ENCODE measurements at places on chromosomes 1 and 21.

DNA sequence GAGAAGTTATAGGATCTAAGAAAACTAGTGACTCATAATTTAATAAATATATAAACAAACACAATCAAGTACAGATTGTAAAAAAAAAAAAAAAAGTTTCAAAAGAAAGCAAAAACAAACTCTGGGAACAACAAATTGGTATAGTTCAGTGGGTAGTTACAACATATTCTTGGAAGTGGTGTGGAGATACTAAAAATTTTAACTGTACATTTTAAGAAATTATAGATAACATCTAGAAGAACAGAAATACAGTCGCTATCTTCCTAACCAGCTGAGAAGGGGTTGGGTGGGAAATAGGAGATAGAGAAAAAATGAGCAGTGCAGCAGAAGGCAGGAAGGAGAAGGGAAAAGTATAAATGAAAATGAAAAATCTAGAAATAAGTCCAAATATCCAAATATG, 70.5 kb downstream of the LRRC8C start:
- no peak for DNase-seq

- DNase-seq: no peak
Measured at GRCh38 chr1:10291705-10292104, 81.3 kb downstream of the KIF1B start.

DNA sequence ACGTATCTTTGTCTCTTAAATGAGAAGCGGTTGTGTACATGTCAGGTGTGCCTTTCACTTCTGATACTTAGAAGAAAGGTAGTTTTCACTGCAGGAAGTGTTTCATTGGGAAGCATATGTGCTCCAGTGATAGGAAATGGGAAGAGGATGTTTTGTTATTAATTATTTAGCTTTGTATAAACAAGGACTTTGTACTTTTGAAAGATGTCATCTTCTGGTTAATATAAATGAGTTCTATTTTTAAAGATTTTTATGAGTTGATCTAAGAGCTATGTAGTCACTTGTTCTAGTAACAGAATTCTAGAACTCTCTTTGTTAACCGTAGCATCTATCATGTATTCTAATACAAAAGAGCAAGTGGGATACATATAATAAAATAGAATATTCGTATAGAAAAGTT, 130.5 kb downstream of the RASAL2 start:
- no peak for DNase-seq

DNA sequence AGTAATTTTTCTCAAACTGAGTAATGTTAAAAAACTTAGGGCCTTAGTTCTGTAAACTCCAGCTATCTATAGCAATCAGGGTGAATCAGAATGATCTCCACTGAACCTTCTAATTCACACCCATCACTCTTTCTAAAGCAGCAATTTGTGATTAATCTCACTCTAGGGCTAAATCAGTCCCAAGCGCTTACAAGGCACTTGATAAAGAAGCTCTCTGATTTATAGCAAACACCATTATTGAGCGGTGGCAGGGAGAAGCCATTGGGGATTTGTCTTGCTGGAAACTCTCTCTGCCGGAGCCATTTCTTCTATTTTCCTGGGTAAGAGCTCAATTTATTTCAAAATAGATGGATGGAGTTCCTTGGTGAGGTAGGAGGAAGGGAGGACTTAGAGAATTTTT, 77.0 kb downstream of the OMA1 start:
- no peak for DNase-seq

- no peak for DNase-seq
Measured at GRCh38 chr1:43704838-43705237, 2.5 kb upstream of the ST3GAL3 start.

- DNase-seq: no peak
Measured at GRCh38 chr1:176177764-176178163, 29.3 kb downstream of the COP1 start.

GRCh38 chr1:70411360-70411844, 334 bp downstream of the CTH start:
- DNase-seq: no peak

- no peak for DNase-seq
Measured at GRCh38 chr1:206101351-206102045, 15.7 kb downstream of the AVPR1B start.

DNA sequence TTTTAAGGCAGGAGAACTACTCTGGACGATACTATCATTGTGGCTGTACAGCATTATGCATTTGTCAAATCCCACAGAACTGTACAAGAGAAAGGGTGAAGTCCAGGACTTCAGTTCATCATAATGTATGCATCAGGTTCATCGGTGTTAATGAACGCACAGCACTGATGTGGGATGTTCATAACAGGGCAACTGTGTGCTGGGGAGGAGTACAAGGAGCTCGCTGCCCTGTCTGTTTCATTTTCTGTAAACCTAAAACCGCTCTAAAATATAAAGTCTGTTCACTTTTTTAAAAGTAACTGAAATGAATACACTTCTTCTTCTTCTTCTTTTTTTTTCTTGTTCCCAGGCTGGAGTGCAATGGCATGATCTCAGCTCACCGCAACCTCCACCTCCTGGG, 25.0 kb downstream of the TMPRSS2 start:
- no peak for DNase-seq

GRCh38 chr1:241736387-241736786, 84.3 kb downstream of the WDR64 start:
- DNase-seq: no peak

DNA sequence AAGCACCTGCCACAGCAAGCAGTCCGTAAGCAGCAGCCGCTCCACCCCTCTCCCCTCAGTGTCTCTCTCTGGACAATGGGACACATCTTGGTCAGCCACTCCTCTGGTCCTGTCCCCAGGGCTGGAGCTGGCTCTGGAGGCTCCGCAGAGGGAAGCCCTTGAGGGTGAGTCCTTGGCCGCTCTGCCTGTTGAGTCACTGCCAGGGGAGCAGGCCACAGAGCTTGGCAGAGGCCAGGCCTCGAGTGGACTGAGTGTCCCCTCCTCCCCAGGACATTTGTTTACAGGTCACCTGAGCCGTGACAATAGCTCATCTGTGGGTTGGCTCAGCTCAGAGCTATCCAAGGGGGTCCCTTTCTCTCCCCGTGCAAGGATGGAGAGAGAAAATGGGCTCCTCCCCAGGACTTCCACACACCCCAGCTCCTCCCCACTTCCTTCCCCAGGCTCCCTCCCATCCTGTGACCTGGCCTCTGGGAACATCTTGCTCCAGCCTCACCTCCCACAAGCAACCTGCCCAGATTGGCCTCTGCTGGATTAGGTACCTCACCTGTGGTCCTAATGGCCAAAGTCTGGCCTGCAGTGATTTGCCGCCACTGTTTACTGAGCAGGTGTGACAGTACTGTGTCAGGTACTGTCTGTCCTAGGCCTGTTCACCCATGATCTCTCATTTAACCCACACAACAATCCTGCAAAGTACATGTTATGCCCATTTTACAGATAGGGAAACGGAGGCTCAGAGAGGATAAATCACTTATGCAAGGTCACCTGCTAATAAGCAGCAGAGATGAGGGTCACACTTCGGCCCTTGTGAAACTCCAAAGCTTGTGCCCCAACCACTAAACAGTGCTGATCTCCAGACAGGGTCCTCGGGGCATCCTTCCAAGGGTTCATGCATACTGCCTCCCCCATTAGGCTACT, 4.8 kb downstream of the FAM131C start:
- DNase-seq: no peak

GRCh38 chr1:212916481-212917133, 33.7 kb upstream of the VASH2 start:
- no peak for DNase-seq

DNA sequence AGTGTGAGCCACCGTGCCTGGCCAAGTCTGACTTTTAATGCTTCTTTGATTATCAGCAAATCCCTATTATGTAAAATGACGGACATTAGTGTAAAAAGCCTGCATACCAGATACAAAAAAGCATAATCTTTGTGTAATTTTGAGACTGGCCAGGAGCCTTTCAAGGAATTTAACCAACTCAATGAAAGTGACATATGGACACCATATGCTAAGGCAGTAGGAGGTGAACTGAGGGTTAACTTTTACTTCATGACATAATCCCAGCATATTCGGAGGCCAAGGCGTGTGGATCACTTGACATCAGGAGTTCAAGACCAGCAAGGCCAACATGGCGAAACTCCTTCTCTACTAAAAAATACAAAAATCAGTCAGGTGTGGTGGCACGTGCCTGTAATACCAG, 94.6 kb downstream of the EIF4G3 start:
- DNase-seq: no peak

DNA sequence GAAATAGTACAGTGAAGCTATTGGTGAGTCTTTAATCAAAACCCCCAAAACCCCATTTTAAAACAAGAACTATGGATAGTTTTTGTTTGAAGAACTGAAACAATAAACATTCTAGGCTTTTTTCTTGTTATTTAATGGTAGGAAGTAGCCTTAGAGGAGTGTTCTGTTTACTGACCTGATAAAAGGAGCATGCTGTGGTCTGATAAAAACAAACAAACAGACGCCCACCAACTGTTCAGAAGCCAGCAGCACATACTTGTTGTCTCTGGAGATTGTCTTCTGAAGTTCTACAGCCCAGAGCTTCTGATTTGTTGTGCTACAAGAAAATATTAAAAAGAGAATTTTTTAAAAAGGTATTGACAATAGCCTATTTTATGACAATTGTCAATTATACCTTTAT, 54.1 kb upstream of the CFAP298 start:
- DNase-seq: no peak

DNA sequence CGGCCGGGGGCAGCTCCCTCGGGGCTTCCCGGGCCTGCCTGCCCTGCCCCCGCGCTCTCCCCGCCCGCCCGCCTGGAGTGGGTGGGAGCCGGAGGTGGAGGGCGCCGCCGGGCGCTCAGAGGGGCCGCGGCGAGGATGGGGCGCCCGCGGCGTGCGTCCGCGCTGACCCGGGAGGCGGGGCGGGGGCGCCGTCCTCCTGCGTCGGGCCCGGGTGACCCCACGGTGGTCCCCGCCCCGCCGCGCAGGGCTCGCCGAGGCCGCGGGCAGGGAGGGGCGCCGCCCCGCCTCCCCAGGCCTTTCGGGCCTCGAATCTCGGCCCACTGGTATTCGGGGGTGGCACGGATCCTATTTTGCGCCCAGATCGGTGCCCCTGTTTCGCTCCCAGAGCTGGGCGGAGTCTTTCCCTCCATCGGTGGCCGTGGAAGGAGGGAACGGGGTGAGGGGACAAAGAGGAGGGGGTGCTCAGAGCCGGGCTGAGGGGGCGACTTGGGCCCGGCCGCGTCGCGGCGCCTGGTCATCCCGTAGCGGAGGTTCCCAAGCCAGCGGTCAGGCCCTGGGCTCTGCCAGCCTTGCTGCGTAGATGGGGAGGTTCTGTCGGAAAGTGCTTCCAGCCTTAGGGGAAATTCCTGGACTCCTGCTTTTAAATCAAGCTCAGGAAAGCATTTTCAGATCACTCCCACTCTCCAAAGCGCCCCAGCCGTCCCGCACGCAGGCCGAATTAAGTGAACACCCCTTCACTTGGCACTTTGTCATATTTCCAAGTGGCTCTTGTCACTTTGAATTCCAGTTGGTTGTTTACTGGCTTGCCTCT, 545 bp downstream of the PATJ start:
- DNase-seq: peak; percentile 11

DNA sequence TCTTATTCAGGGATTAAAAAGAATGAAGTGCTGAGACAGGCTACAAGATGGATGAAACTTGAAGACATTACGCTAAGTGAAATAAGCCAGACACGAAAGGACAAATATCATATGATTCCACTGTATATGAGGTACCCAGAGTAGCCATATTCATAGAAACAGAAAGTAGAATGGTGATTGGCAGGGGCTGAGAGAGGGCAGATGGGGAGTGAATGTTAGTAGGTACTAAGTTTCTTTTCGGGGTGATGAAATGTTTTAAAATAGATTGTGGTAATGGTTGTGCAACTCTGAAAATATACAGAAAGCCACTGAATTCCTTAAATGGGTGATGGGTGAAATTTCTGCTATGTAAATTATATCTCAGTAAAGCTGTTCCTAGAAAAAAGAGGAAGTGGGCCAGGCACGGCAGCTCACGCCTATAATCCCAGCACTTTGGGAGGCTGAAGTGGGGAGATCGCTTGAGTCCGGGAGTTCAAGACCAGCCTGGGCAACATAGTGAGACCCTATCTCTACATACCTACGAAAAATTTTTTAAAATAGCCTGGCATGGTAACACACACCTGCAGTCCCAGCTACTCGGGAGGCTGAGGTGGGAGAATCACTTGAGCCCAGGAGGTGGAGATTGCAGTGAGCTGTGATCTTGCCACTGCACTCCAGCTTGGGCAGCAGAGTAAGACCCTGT, 15.9 kb downstream of the SLC27A3 start:
- no peak for DNase-seq

GRCh38 chr1:222594789-222595188, 5.1 kb upstream of the TAF1A start:
- no peak for DNase-seq

- DNase-seq: no peak
Measured at GRCh38 chr1:32816676-32817158, 441 bp downstream of the YARS1 start.

DNA sequence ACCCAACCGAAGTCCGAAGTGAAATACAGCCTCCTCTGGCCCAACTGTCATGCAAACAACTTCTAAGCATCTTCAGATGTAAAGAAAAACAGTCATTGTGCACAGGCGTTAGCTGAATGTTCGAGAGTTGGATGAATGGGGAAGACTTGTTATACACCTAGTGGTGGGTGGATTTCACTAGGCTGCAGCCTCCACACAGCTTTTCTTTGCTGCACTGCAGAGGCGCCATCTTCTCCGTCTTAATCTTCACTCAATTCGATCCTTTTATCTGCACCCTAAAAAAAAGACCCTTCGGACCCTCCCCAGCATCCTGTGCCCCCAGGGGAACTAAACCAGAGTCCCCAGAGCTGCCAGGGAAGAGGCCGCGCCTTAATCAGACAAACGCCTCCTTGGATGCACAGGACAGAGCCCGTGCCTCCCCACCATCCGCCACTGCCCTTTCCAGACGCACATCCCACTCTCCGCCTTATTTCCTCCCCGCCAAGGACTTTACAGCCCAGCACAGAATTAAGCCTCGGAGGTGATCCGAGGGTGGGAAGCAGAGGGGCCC, 1.4 kb downstream of the APP start:
- DNase-seq: no peak

DNA sequence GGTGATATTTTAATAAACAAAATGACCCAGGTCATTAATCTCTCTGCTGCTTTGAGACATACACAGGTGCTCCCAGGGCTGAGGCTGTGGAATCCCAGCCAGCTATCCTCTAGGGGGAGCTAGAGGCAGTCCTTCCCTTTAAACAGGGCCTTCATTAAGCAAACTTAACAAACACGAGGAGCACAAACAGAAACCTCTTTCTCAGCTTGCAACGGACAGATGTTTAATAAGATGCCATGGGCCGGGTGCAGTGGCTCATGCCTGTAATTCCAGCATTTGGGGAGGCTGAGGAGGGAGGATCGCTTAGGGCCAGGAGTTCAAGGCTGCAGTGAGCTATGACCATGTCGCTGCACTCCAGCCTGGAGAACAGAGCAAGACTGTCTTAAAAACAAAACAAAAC, 106.7 kb downstream of the HIVEP3 start:
- no peak for DNase-seq

GRCh38 chr1:47371016-47371517, 37.5 kb downstream of the CMPK1 start:
- DNase-seq: no peak

Measured in stimulated activated CD8-positive, alpha-beta memory T cell treated with anti-CD3 and anti-CD28 coated beads, Interleukin-4, amount 100 ng/mL, for 4 hours (primary cell).